NCI-H524 treated with DMSO at 0.1 percent for 48 hours (cell line): ENCODE measurements at places on chromosomes 12 and 14.

GRCh38 chr14:92033906-92034687 lies 5.8 kb downstream of the TRIP11 start:
- no peak for DNase-seq

- no peak for DNase-seq
Measured at GRCh38 chr14:35286003-35286600, 6.1 kb upstream of the PSMA6 start.

- no peak for DNase-seq
Measured at GRCh38 chr12:41604830-41605229, 416.7 kb downstream of the PDZRN4 start.

- DNase-seq: no peak
Measured at GRCh38 chr12:105611340-105611739, 280.8 kb downstream of the C12orf75 start.

DNA sequence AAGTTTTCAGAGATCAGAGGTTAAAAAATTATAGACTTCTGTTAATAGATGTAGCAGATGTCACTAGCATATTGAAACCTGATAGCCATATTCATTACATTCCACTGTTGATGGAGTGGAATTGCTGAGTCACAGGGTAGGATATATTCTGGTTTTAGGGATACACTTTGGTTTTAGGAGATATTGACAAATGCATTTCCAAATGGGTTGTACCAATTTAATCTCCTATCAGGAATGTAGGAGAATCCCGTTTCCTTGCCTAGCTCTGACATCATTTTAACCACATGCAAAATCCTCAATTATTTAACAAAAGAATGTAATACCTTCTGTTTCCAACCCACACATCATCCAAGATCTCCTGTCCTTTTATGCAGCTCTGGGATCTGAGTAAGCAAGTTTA lies 30.7 kb upstream of the ESR2 start:
- peak; percentile 58 for DNase-seq

GRCh38 chr14:68548194-68549076 lies 244.4 kb downstream of the ZFP36L1 start:
- no peak for DNase-seq

GRCh38 chr12:120639771-120640721 lies at the start of gene CABP1:
TSS of gene CABP1 (plus strand) at chr12:120640626. CDS start at chr12:120640686, 60 bp downstream.
- no peak for DNase-seq

GRCh38 chr12:67568055-67568454 lies 80.5 kb upstream of the DYRK2 start:
- no peak for DNase-seq

DNA sequence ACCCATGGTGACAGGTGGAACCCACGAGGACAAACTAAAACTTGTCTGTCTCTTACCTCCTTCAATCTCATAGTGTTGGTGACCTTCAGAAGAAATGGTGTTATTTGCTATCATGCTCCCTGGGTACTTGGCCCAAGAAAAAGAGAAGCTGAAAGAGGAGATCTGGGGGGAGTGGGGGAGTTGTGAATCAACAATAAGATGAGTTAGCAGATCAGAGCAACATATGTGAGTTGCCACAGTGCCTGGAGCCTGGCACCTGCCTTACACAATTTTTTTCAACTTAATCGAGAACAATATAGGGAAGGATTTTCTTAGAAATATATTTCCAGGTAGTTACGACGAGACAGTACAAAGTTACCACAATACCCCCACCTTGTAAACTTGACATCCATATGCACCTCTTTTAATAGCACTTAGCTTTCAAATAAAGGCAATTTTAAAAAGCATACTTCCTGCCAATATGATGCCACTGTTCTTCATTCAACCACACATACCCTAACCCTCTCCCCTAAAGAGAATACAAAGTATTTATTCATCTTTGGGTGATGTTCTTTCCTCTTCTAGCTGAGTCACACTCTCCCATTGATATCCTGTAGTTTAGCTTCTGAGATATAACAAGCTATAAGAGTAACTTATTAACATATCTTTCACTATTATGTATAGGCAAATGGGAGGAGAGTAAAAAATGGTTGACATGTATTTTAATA lies 424.1 kb upstream of the OR4E1 start:
- DNase-seq: no peak

DNA sequence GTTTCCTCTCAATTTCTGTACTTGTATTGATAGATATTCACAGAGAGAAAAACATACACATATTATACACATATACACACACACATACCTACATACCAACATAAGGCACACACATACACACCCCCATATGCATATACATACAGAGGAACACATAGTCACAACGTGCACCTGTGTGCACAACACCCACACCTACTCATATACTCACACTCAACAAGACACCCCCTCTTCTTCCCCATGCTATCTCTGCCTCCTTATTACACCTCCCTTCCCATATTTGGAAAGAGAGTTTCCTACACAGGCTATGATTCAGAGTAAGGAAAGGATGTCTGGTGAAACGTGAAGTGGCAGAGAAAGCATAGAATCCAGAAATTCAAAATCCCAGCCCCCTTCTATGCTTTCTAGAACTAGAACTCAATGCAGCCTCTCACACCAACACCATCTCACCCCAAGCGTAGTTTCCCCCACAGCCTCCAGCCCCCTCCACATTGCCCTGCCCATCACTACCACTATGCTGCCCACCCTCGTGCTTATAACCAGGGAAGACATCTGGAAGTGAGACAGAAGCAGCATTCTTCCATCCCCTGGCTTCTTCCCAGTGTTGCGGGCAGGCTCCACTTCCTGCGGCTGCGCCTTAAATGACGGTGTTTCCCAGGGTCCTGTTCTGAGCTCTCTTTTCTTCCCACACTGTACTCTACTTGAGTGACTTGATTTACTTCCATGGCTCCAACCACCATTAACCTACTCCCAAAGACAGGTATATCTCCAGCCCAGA lies 2.4 kb downstream of the RNASE8 start:
- DNase-seq: no peak

- no peak for DNase-seq
Measured at GRCh38 chr14:29858299-29858698, 69.3 kb downstream of the PRKD1 start.

GRCh38 chr12:2149091-2149490 lies 96.3 kb downstream of the CACNA1C start:
- no peak for DNase-seq

DNA sequence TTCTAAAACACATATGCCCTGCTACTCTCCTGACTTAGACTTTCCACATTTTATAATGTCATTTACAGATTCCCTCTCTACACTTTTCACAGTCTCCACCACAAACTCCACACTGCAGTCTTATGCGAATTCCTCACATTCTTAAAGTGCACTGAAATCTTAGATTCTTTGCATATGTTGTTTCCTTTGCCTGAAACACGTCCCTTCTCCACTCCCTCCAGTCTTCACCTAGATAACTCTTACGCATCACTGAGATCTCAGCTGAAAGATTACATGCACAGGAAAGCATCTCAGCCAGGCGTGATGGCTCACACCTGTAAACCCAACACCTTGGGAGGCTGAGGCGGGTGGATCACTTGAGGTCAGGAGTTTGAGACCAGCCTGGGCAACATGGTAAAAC lies 3.8 kb upstream of the ARHGAP9 start:
- DNase-seq: no peak

DNA sequence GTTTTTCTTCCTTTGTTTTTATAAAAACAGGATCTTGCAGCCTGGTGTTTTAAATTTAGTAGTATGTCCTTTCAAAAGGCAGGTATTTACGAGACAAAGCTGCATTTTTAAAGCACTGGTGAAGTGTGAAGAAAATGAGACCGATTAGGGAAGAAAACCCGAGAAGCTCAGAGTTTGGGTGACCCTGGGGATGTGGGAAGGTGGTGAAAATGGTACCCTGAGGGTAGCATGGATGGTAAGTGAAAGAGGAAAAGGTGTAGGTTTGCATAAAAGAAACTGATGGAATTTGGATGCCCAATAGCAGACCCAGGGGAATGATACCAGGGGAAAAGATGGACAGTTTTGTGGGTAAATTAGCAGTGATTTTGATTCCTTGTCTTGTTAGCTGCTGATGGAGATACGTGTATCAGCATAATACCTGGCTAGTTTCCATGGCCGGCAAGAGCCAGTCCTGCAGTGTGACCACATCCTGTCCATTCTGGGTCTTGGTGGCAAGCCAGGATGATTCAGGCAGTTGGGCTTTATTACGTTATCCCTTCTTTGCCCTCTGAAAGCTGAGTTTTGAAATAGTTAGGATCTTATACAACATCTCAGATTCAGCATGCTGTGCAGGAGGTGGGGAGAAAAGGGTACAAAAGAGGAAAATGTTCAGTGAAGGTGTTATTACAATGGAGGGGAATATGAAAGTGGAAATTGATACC lies 8.9 kb downstream of the BICD1 start:
- no peak for DNase-seq

- DNase-seq: no peak
Measured at GRCh38 chr14:61308198-61308597, 13.2 kb upstream of the PRKCH start.

GRCh38 chr12:75592638-75593335 lies 81.4 kb upstream of the KRR1 start:
- DNase-seq: no peak

GRCh38 chr14:49999826-50000379 lies 107.0 kb downstream of the ARF6 start:
- no peak for DNase-seq

DNA sequence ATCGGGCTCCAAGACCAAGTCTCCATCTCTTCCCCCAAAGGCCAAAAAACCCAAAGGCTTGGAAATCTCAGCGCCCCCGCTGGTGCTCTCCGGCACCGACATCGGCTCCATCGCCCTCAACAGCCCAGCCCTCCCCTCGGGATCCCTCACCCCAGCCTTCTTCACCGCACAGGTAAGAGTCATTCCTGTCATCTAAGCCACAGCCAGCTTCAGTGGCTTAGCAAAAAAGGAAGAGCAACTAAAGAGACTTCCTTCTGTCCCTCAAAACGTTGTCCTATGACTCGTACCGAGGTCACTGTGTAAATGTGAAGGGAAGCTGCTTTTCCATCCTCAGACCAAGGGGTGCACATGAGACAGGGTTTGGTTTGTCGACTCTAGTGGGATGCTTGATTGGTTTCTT lies 53.4 kb downstream of the ELK3 start:
- no peak for DNase-seq

DNA sequence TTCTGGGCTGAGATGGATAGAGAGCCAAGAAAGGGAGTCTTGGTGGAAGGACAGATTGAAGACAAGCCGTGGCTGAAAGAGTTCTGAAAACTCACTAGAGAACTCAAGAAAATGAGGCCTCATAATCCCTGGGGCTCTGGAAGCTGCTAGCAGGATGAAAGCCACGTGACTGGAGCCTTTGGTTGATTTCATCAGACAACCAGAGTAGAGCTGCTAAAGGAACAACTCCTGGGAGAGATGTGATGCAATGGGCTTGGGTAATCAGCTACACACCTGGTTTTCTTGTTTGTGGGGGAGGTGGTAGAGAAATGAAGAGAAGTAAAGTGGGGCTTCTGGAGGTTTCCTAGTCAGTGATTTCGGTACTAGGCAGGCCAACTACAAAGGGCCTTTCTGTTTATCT lies 13.4 kb downstream of the CSRNP2 start:
- no peak for DNase-seq

GRCh38 chr12:9784326-9784725 lies 23.6 kb upstream of the CD69 start:
- no peak for DNase-seq

- DNase-seq: no peak
Measured at GRCh38 chr14:33917661-33918060, 33.2 kb downstream of the EGLN3 start.

DNA sequence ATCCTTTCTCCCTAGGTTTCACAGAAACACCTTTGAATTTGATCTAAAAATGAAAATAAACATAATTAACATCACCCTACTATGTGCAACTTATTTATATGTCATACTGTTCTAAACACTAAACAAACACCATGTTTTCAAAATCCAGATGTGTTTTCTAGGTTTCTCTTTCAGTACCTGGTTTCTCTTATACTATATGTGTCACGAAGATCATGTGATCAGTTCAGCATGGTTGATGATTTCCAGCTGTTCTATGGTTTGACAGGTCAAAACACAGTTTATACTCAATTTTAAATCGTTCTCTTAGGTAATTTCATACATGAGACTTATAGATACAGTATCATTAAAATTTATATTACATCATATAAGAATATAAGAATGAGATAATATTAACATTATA lies 373.1 kb downstream of the SOX5 start:
- DNase-seq: no peak

DNA sequence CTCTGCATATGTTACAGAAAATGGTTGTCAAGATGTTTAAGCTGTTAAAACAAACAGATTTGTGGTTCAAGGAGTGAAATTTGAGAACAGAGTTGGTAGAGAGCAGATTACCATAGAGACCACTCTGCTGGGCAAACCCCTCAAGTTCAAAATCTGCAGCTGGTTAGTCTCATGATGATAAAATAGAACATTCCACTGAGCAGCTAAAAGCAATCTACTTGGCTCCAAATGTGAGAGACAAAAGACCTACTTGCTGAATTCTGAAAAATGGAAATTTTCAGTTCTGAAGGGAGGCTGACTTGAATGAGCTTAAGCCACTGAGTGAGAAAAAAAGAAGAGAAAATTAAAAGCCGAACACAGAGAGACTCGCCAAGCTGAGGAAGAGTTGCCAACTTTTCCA lies 519.3 kb downstream of the NOVA1 start:
- DNase-seq: peak; percentile 86

DNA sequence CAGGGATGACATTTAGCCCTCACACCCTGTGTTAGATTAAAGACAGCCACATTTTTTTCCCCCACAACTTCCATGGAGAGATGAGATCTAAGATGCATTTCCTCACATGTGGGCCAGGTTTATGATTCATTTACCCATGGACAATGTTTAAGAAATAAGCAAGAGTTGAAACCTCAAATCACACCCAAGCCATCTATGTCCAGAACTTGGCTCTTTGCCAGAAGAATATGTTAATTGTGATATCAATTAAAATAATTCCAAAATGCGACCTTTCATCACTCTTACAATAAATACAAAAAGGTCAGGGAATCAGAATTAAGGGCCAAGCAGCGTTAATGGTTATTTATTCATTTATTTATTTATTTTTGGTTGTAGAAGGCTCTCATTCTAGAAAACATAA lies 1376.9 kb upstream of the TMEM132C start:
- no peak for DNase-seq

DNA sequence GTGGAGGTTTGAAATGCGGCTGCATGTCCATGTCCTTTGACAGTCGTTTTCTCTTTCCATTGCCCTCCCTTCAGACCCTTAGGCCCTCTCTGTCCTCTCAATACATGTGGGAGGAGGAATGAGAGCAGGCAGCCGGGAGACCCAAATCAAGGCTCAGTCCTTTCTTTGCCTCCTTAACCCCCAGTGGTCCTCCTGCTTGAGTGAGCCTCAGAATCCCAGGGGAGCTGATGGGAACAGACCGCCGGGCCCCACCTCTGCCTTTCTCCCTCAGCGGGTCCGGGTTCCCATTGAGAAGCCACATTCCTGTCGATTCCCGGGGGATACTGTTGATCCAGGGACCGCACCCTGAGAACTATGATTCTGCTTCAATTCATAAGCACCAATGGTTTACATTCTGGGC lies 77.9 kb upstream of the RFLNA start:
- no peak for DNase-seq

- no peak for DNase-seq
Measured at GRCh38 chr12:33253178-33253577, 186.4 kb downstream of the SYT10 start.
